Hypothalamus (tissue), 51 donors: ENCODE measurements at places on chromosomes 5 and 9.

GRCh38 chr9:8883321-8883720 lies 1083.7 kb upstream of the DMAC1 start:
- no peak for DNase-seq

DNA sequence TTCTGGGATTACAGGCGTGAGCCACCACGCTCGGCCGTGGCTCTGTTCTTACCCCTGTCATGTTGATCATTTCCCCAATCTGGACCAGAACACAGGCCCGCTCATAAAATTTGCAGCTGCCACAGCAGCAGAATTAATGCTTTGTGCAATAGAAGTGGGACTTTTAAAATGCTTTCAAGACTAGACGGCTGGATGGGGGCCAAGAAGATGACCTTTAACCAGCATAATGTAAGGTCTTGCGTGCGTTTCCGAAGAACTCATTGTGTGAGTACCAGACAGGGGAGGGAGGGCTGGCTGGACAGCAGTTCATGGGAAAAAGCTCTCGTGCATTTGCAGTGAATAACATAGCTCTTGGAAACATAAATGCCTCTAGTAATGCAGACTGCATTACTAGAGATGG lies 3.5 kb upstream of the WDR38 start:
- DNase-seq = no peak

- no peak for DNase-seq
These were observed 341.7 kb upstream of the CLINT1 start for GRCh38 chr5:158200619-158201018.

DNA sequence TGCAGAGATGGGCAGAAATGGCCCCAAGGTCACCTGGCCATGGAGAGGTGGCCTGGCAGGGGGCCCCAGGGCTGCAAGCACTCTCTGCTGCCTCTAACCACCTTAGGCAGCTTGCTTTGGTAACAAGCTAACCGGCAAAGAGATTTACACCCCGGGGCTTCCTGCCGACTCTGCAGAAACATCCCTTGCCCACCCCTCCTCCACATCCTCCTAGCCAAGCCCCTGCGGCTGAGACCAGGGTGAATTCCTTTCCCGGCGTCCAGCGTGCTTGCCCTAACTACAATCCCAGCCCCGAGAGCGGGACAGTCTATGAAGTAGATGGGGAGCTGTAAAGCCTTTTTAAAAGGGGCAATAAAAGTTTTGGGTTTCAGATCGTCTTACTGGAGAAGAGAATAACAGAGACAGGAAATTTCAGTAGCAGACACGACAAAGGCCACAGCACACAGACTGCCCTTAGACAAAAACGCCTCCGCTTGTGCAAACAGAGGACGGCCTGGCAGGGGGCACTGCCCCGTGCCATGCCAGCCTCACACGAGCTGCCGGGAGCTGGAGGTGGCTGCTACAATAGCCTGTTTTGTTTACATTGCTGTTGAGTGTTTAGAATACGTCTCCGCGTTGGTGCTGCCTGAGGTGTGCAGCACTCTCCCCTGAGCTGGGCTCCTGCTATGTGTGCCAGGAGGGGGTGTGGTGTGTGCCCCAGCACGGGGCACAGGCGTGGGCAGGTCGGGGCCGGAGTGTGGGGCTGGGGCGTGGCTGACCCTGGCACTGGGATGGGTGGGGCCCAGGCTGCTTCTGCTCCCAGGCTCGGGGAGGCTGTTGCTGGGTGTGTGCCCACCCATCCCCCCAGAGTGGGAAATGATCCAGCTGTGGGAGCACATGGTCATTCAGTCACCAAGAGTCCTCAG lies 15.3 kb downstream of the MYMK start:
- no peak for DNase-seq

GRCh38 chr9:34375901-34376595 lies 650 bp downstream of the MYORG start:
- DNase-seq = no peak

GRCh38 chr5:163916376-163916775 lies 411.0 kb downstream of the MAT2B start:
- no peak for DNase-seq

- DNase-seq = no peak
These were observed 728.0 kb downstream of the CDH9 start for GRCh38 chr5:26310415-26310814.

DNA sequence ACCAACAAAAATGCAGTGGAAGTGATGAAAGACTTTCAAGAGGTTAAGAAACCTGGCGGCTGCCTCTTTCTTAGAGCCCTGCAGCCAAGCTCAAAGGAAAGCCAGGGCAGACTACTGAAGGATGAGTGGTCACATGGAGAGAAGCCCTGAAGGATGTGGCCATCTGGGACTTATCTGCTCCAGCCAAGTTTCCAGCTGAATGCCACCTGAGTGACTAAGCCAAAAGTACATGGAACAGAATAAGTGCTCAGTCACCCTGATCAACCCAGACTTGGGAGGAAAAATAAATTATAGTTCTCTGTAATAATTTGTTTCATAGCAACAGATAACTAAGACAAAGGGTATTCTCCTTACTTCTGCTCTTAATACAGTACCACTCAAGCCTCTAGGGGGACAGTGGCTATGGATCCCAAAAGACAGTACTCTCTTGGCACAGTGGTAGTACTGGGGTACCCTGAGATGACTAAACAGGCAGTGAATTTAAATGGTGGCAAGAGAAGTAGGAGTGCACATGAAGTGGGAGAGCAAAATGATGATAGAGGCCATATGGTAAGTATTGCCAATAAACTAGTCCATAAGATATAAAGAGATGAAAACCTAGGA lies 182.3 kb downstream of the ELAVL2 start:
- no peak for DNase-seq

GRCh38 chr5:128357226-128357625 lies 180.8 kb downstream of the FBN2 start:
- no peak for DNase-seq

GRCh38 chr5:96896806-96897205 lies 20.5 kb downstream of the ERAP2 start:
- DNase-seq = no peak

DNA sequence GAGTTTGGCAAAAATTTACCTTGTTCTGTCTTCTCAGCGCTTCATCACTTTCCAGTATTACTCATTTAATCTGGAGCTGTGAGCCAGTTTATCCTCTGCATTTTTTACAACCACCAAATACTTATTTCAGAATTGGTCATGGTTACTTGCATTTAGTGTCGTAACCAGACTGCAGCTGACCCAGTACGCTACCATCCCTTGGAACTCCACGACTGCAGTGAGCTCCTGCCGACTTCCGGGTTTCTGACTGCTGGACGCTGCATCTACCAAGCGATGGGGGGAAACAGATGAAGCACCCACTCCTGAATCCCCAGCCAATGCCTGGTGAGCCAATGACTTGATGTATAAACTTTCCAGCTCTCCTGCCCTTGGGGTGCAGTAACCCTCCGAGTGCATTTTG lies 174.4 kb upstream of the PRLR start:
- no peak for DNase-seq

DNA sequence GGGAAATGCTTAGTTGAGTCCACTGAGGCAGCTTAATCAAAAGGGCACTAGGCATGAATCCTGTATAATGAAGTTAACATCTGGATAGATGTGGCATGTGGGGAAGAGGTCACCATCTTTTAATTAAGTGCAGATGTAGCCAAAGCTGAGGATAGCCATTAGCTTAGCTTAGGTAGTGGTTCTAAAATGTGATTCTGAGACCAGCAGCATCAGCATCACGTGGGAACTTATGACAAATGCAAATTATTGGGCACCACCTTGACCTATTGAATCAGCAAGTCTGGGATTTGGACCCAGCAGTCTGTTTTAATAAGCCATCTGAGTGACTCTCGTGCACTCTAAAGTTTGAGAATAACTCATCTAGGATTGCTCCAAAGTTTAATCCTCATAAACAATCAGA lies 63.8 kb downstream of the SNCAIP start:
- no peak for DNase-seq

- no peak for DNase-seq
These were observed 236.2 kb downstream of the SYK start for GRCh38 chr9:91037511-91038482.

DNA sequence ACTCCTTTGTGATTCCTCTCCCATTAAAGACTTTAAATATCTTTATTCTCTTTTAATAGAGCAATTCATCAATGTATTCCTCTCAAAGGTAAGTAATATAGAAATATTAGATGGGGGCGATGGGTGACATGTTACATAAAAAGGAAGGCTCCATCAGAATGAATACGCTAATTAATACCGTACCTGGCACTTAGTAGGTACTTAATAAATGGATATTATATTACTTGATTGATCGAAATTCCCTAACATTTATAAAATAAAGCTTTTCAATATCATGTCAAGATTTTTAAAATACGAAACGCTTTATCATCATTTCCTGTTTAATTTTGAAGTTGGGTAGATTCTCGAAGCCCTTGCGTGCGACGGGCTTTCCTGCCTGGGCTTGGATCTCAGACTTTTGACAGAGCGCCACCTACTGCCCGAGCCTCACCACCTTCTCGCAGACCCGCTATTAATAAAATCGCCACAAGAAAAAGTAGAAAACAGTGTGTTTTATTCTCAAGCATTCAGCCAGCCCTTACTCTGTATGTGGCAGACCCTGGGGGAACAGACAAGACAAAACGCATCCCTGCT lies 99.4 kb downstream of the C5orf15 start:
- peak; percentile 52 for DNase-seq

- DNase-seq = no peak
These were observed 12.1 kb downstream of the NOTCH1 start for GRCh38 chr9:136533775-136534157.
